ENCODE measurements at places on chromosomes 5 and 9.
A peak's percentile ranks its signal among the peaks of the same experiment; 100 is the strongest.

DNA sequence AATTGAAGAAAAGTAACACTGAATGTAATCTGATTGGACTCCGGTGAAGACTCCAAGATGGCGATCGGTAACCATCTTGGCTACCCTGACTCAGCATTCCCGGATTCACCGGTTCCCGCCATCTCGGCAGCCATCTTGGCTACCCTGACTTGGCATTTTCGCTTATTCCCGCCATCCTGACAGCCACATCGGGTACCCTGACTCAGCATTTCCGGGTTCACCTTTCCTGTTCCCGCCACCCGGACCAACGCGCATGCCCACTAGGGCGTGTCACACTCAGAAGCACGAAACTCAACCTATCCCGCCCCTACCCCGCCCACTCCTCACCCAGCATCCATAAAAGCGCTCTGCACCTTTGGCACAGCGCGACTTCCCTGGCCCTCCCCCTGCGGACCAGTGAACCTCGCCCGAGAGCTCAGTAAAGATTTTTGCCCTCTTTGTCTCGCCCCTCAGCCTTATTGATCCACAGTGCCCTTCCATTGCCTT is 17.2 kb downstream of the SPTLC1 start:
- DNase-seq = peak; percentile 66

GRCh38 chr5:56060276-56061110 is 65.7 kb upstream of the IL6ST start:
- DNase-seq = no peak

- peak; percentile 32 for DNase-seq
Measured at GRCh38 chr9:109467936-109468335, 30.2 kb downstream of the PTPN3 start.

DNA sequence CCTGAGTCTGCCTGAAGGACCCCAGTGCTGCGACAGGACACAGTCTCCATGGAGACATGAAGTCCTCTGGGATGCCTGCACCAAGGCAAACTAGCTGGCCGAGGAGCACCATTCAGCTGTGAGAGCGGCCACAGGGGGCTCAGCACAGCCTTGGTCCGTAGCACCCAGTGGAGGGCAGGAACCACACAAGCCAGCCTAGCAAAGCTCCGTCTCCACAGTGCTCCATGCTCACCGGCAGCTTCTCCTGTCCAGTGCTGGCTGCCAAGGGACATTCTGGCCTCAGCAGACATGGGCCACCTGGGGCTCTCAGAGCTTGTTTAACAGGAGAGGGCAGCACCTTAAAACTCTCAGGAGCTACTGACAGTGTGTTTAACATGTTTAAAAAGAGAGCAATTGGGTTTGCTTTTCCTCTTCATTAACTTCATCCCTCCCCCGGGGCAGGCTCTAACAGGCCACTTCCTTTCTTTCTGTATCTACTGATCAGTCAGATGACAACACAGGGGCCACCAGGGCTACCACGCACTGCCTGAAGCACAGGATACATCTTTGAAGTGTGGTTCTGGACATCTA is 57.0 kb downstream of the SECISBP2 start:
- DNase-seq = no peak

GRCh38 chr5:81750308-81751008 is 439 bp downstream of the SSBP2 start:
- DNase-seq = no peak

DNA sequence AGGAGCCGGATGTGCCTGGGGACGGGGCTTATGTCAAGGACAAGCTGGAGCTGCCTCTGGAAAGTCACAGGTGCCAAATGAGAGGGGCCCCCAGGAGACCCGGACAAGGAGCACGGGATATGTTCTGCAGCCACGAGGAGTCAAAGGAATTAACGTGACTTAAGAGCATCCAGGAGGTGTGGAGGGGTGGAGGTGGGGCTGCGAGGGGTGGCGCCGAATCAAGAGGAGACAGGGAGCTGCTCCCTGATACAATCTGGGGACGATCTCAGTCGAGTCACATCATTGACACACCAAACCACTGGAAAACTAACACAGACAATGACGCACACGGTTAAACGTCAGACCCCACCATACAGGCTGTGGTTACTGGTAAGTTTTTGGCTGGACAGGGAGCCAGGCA is 10.4 kb downstream of the CCDC127 start:
- DNase-seq = no peak

DNA sequence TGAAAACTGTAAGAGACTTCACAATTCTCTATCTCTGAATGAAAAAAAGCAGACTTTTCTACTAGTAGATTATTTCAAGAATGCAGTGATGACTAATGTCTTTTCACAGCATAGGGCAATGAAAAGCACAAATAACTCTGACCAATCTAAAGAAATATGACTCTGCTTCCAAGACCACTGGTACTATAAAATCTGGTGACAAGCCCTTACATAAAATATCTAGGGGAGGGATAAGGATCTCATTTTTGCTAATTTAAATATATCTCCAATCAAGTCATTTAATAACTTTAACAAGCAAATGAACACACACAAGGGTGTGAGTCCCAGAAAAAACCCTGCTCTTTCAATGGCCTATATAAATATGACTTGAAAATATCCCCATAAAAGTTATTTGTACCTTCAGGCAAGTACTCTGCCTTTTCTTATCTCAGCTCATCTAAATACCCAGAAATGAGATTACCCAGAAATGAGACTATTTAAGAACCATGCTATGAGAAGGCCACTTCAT is 105.2 kb downstream of the GNAQ start:
- peak; percentile 84 for DNase-seq

- DNase-seq = no peak
Measured at GRCh38 chr5:34718516-34718915, 62.4 kb downstream of the RAI14 start.

DNA sequence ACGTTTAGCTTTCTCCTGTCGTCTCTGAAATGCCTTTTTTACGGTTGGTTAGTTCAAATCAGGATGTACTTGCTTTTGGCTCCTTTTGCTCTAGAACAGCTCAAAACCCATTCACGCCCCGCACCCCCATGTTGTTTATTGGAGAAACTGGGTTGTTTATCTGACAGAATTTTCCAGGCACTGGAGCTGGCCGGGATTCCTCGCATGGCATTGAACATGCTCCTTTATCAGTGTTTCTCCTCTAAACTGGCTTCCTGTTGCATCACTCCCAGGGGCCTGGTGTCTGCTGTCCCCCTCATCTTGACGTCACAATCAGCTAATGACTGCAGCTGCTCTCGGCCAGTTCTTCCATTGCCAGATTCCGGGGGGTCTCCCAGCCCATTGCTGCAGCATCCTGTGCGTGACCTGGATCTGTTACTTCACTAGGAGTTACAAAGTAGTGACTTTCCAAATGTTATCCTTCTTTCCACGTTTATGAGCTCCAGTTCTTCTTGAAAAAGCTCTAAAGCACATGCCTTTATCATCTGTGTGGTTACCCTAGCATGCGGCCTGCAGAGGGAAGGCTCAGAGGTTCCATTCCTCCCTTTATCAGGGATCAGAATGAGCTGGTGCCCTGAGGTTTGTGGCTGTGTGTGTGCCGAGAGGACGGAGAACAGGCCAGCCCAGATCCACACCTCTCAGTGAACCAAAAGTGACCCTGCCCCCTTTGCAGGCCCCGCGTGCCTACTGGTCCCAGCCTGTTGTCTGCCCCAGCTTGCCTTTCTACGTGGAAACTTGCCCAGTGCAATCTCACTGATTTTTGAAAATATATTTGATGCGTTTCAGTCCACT is 27.5 kb downstream of the FAM163B start:
- DNase-seq = peak; percentile 7

DNA sequence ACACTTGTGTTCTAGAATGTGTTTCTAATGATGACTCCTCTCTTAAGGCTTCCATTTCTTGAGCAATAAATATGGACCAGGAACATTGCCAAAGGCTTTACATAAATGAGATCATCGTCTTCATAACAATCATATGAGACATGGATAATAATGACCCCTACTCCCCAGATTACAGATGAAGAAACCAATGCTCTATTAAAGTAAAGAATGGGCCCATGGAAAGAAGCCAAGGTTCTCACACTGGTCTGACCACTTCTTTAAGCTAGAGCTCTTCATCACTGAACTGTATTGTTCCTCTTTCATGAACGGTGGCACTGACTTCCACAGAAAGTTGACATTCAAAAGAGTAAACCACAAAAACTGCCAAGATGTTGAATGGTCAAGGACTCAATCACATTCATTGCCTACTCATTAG is 65.3 kb downstream of the MARCHF3 start:
- peak; percentile 90 for DNase-seq

DNA sequence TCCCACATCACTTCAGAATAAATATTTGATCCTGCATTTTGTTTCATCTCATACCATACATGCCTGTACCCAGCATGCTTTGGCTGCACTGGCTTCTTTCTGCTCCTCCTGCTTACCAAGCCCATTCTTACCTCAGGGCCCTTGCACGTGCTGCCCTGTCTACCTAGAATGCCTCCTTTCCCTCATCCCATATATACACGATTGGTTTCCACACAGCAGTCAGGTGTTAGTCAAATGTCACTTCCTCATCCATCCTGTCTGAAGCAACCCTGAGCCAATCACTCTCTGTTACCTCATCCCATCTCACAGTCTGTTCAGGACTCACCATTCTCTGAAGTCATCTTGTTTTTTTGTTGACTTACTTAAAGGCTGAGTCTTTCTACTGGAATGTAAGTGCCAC is 30.3 kb downstream of the CAST start:
- DNase-seq = peak; percentile 91

- DNase-seq = no peak
Measured at GRCh38 chr5:86337667-86338460, 279.9 kb upstream of the COX7C start.

GRCh38 chr5:141127305-141127704 is 5.7 kb downstream of the PCDHB4 start:
- DNase-seq = no peak

- no peak for DNase-seq
Measured at GRCh38 chr5:72505539-72506157, 1.6 kb downstream of the ZNF366 start.

GRCh38 chr5:174412374-174412773 is 312.0 kb upstream of the MSX2 start:
- no peak for DNase-seq

GRCh38 chr5:59036274-59036961 is 453.5 kb downstream of the RAB3C start:
- DNase-seq = peak; percentile 98

DNA sequence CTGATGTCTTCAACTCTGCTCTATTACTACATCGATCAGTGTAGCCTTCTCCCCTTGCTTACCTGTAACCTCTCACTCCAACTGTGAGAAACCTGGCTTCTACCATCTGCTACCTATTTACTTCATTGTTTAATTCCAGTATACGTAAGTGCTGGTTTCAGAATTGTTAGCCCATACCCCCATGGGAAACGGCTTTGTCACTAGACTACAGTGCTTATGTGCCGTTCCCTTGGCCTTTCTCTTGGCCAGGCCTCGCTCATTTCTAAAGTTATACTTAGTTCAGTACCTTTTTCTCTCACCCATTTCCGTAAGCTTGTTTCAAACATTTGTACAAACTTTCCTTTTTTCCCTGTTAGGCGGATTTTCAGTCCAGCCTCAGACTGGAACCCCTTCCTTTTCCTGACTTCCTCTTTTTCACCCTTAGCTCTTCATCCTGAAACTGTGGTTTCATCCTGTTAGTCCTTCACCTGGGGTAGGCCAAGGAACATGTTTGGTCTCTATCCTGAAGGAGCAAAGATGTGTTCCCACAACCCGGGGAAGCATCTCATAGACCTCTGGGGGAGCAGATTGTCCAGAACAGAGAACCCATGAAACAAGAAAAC is 21.7 kb downstream of the ALG2 start:
- no peak for DNase-seq

DNA sequence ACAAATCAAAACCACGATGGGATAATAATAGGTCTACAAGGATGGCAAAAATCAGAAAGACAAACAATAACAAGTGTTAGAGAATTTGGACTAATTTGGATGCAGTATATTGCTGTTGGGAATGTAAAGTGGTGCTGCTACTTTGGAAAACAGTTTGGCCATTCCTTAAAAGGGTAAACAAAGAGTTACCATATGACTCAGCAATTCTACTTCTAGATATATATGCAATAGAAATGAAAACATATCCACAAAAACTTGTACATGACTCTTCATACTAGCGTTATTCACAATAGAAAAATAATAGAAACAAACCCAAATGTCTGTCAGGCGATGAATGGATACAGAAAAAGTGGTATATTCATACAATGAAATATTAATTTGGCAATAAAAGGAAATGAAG is 58.3 kb downstream of the JAK2 start:
- peak; percentile 3 for DNase-seq

GRCh38 chr5:7763621-7764072 is 87.3 kb downstream of the CFAP90 start:
- DNase-seq = no peak

DNA sequence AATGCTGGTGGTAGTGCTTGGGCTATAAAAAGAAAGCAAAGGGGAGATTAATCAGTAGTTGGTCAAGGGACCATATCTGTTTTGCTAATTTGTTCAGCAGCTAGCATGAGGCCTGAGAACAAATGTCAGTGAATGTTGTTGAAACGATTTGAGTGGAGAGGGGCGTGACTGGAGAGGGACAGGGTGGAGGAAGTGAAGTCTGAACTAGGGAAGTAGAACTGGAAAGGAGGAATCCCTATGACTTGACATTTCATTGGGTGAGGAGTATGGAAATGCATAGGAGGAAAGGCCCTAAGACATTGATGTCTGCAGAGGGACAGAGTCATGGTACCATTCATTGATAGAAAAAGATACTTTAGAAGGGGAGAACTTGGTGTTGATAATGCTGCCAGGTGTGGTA is 19.7 kb downstream of the TLE4 start:
- DNase-seq = no peak

GRCh38 chr5:101969742-101970141 is 326.3 kb downstream of the SLCO4C1 start:
- DNase-seq = no peak

DNA sequence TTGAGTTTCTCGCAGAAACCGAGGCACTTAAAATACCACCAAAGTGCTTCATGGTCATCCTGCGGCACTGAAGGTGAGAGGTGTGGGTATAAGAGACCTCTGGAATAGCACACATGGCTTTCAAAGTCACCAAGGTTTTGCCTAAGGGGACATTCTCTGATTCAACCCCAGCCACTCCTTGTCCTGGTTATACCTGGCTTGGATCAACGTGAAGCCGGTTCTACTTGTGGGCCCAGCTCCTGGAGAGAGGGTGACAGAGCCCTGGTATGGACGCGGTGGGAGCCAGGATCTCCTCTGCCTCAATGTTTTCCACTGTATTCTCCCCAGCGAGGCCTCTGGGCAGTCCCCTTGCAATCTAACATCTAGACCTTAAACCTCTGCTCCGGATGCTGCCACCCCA is 132.0 kb downstream of the FSTL4 start:
- no peak for DNase-seq

DNA sequence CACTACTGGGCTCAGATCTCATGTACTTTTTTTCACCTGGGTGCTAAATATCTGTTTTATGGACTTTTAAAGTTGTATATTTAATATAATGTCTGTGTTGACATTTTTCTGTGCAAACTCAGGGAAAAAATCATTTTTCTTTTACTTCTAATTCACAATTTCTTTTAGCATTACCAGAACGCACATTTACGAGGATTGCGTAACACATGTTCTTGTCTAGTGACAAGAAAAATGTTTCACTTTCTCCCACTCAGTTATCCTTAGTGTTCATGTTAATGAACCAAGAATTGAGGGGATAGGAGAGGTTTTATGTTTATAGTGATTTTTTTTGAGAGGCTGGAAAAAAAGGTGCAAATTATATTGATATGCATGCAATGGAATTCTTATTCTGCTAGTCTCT is 86.3 kb upstream of the PJA2 start:
- no peak for DNase-seq
